WTC11 (cell line): ENCODE measurements at places on chromosomes 12 and 14. TPM values are rescaled to one million over a fixed set of nuclear protein-coding genes. Genes with fewer than 3 reads are reported as not detected.

DNA sequence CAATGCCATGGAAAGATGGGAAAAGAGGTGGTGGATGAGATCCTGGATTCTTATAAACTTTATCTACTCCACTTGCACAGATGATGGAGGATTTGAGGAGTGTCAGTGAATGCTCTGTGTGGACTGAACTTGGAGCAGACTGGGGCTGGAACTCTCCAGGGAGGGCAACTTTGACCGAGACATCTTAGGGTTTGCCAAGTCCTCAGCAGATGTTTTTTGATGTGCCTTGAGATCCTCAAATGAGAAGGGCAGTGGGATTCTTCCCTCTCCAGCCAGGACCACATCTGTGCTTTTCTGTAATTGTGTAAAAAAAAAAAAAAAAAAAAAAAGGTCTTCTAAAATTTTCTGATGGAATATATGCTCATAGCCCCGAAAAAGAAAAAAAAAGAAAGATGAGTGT, 23.0 kb upstream of the MYL2 start:
- peaks cover 61% of the 10 kb centered on the region for H3K36me3 ChIP-seq
- peaks cover 16% of the 10 kb centered on the region for H3K27me3 ChIP-seq
- DNase-seq = no peak
- H3K4me1 ChIP-seq = peaks cover 20% of the 10 kb centered on the region

DNA sequence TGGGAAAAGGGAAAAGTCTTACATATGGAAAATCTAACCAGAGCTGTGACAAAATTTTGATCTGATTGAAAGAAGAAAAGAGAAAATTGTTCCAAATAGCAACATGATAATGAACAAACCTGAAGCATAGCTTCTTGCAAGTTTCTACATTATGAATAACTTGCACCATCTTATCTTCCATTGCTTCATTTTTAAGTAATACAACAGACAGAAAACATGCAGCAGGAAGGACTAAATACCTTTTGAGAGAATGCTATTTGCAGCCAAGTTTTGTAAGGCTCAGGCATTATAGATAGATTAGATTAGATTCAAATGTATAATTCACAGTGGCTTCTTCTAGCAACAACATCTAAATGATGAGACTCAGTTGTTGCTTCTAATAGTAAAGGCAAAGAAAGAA, 441.4 kb downstream of the AEBP2 start:
- H3K27ac ChIP-seq = no peak overlapping the region
- no peaks in the 10 kb centered on the region for H3K27me3 ChIP-seq
- H3K36me3 ChIP-seq = peaks cover 10% of the 10 kb centered on the region
- no peak for DNase-seq
- no peak overlapping the region for H3K4me3 ChIP-seq
- 0 out of 2 replicates have a peak, but pooled peaks cover 5% of the 10 kb centered on the region for H3K4me1 ChIP-seq

- H3K36me3 ChIP-seq = peaks cover 14% of the 10 kb centered on the region
- peaks cover 4% of the 10 kb centered on the region for H3K4me1 ChIP-seq
- no peak overlapping the region for H3K27ac ChIP-seq
- H3K4me3 ChIP-seq = no peak overlapping the region
Observed at GRCh38 chr12:131850856-131851559, 22.8 kb downstream of the MMP17 start.

DNA sequence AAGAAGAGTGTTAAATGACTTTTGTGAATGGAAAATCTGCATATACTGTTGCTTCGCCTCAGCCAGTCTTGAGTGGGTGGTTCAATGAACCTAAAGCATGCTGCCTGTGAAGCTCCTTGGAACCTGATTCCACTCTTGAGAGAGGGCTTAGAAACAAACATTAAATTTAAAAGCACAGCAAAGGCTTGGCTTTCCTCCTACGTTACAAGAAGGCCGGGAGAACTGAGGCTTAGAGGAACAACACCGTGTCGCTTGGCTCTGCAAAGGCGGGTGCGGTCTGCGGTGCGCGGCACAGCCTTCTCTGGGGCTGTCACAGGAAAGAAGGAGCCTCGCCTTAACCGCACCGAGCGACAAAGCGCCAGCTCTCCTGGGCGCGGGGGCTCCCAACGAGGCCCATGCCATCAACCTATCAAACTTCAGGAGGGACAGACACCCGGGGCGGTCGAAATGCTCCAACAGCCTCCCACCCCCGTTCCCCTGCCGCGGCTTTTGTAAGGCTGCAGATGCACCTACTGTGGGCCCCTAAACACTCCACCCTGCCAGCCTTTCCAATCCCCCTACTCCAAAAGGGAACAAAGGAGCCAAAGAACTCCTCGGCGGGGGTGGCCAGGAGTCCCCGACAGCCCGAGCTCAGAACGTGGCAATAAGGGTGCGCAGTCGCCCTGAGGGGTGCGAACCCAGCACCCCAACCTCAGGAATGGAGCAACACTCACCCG, 729 bp downstream of the OSBPL8 start:
- H3K4me1 ChIP-seq = peaks cover 44% of the 10 kb centered on the region
- H3K27me3 ChIP-seq = no peaks in the 10 kb centered on the region
- peak overlapping the region; percentile 91 for H3K4me3 ChIP-seq
- peak overlapping the region; percentile 92 for H3K27ac ChIP-seq

DNA sequence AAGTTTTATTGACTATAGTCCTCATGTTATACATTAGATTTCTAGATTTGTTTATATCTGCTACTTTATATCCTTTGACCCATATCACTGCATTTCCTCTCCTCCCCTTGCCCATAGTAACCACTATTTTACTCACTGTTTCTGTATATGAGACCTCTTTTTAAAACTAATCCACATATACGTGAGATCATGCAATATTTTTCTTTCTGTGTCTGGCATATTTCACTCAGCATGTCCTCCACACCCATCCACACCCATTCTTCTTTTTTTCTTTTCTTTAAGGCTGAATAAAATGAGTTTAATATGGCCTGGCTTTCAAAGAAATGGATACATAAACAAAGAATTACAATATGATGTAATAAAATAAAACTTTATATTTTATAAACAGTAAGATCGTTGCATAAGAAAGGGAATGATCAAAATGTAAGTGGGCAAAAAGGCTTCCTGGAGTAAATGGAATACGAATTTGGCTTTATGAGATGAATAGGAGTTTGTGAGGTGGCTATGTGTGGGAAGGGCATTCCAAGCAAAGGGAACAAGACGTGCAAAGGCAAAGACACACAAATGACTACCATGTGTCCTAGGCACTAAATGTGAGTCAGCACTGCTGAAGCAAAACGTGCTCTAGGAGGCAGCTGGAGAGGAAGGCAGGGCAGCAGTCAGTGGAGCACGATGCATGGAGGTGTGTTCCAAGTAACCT, 53.2 kb upstream of the HIF1A start:
- H3K36me3 ChIP-seq = no peaks in the 10 kb centered on the region
- DNase-seq = no peak
- H3K27ac ChIP-seq = no peak overlapping the region
- H3K4me3 ChIP-seq = no peak overlapping the region

GRCh38 chr12:122855928-122856831, 20.9 kb downstream of the HIP1R start:
- peaks cover 4% of the 10 kb centered on the region; the same call in 1 of the 2 replicates for H3K4me1 ChIP-seq
- H3K36me3 ChIP-seq = no peaks in the 10 kb centered on the region
- no peak overlapping the region for H3K4me3 ChIP-seq
- DNase-seq = no peak
- no peak overlapping the region for H3K27ac ChIP-seq

DNA sequence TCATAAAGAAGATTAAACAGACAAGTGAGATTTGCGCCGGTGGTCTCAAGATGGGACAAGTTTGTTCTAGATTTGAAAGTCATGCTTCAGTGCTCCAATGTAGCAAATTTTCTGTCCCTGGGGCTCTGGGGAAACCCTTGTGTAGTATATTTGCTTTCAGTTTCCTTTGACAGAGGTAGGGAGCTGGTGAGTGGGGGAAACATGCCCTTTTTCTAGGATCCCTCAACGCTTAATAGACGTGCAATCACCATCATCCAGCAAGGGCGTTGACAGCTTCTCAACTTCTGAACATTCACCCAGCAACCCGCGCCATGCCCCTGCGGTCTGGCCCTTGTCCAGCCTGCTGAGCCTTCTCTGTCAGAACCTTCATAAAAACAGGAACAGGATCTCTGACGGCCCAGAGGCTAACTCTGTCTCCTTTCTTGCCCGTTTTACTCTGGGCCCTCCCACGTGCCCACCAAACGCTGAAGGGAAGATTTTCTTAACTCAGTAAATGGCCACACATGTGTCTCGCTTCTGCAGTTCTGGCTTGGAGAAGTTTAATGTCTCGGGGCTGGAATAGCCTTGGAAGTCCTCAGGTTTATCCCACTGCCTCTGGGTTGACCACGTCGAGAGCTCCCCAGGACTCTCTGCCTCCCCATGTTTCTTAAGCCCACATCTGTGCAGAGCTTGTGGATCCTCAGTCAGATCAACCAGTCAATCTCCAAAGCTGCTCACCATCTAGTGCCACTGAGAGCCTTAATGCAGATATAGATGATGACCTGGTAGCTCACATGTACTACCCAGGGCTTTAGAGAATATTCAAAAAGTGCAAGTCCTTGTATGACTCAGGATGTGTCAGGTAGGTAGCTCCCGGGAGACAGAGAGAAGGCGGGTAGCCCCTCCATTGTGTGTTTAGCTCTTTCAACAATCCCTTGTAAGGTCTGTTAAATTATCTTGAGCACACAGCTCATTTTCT, 58.1 kb upstream of the CCND2 start:
- no peaks in the 10 kb centered on the region for H3K36me3 ChIP-seq
- no peak overlapping the region for H3K4me3 ChIP-seq
- no peak overlapping the region for H3K27ac ChIP-seq
- peaks cover 14% of the 10 kb centered on the region for H3K4me1 ChIP-seq
- H3K27me3 ChIP-seq = peaks cover 6% of the 10 kb centered on the region; the same call in 1 of the 2 replicates

DNA sequence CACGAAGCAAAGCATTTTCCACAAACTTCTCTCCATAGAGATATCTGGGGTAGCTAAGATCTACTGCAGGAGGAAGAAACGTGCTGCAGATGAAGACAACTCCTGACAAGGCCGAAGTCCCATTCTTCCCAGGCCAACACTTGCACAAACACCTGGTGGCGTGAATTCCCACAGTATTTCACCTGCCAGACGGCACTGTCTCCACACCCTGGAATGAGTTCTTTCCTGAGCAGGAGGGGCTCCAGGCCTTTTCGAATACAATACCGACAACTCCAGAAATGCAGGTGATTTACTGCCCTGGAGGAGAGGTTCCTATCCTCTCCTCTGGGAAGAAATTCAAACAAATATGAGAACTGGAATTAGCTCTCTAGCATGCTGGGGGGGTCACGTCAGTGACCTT, 179.9 kb downstream of the MON2 start:
- peaks cover 34% of the 10 kb centered on the region for H3K36me3 ChIP-seq
- H3K4me3 ChIP-seq = no peak overlapping the region
- H3K27me3 ChIP-seq = peaks cover 26% of the 10 kb centered on the region

DNA sequence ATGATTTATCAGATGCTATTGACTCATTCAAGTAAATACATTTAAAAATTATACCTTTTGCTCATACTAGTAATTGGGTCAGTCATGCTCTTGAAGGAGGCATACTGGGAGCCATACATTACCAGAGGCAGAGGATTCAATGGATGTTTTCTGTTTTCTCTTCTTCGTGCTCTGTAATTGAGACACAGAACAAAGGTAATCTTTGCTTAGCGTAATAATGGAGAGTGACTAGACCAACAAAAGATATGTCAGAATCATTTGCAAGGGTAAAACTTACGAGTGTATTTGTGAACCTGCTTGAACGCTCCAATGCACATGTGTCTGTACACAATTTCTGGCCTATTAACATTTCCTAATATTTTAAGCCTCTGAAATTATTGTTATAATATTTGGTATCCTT, 296.4 kb downstream of the FOXG1 start:
- no peak for DNase-seq
- no peak overlapping the region for H3K27ac ChIP-seq
- H3K36me3 ChIP-seq = no peaks in the 10 kb centered on the region
- H3K27me3 ChIP-seq = no peaks in the 10 kb centered on the region
- no peak overlapping the region for H3K4me3 ChIP-seq

DNA sequence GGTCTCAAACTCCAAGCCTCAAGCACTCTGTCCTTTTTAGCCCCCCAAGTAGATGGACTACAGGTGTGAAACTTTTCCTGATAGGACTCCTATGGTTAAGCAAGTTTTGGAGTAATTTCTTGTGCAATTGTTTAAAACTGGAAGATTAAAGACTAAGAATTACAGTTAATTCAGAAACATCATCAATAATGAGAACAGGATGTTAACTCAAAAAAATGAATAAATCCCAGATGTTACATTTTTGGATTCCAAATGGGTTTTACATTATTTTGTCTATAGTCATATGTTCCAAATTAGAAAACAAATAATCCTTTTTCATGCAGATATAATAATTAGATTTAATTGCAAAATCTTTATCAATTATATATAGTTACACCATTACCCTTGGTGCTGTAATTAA, 24.4 kb upstream of the KITLG start:
- H3K27ac ChIP-seq = no peak overlapping the region
- H3K36me3 ChIP-seq = peaks cover 24% of the 10 kb centered on the region
- no peaks in the 10 kb centered on the region; the same call in 1 of the 2 replicates for H3K27me3 ChIP-seq
- no peak for DNase-seq

GRCh38 chr14:70052990-70053389, 135.8 kb downstream of the SLC8A3 start:
- H3K27ac ChIP-seq = no peak overlapping the region
- H3K27me3 ChIP-seq = peaks cover 2% of the 10 kb centered on the region; the same call in 1 of the 2 replicates
- peaks cover 8% of the 10 kb centered on the region for H3K4me1 ChIP-seq
- DNase-seq = peak; percentile 57
- H3K4me3 ChIP-seq = no peak overlapping the region

DNA sequence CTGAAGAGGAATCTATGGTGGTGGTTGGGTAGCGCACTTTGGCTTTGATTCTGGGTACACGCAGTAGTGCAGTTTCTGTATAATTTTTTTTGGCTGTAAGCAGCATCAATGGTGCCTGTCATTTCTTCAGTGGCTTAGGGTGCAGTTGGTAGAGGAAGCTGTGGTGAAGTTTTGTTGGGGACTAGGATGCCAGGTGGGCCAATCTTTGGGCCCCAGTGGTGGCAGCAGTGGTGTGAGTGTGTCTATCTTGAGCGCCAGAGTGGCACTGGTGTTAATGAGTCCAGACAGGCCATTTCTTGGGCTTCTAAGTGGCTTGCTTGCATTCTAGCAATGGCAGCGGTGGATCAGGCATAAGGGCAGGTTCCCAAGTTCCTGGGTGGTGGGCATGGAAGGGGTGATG, 33.8 kb upstream of the CCND2 start:
- no peak overlapping the region for H3K27ac ChIP-seq
- H3K36me3 ChIP-seq = peaks cover 12% of the 10 kb centered on the region
- H3K4me3 ChIP-seq = no peak overlapping the region
- peaks cover 12% of the 10 kb centered on the region for H3K4me1 ChIP-seq
- DNase-seq = no peak

- H3K27me3 ChIP-seq = peaks cover 51% of the 10 kb centered on the region
- no peak overlapping the region for H3K27ac ChIP-seq
- no peaks in the 10 kb centered on the region for H3K36me3 ChIP-seq
Observed at GRCh38 chr14:72810201-72810600, 83.7 kb downstream of the DPF3 start.

GRCh38 chr14:57848786-57849185, 17.1 kb downstream of the SLC35F4 start:
- no peaks in the 10 kb centered on the region for H3K36me3 ChIP-seq
- H3K4me3 ChIP-seq = no peak overlapping the region
- no peak for DNase-seq
- H3K27ac ChIP-seq = no peak overlapping the region
- H3K4me1 ChIP-seq = no peaks in the 10 kb centered on the region

The IGFBP6 gene
- total RNA-seq = 6.4 to 11.2 TPM (median 7.4 TPM) in 3 replicates

The GUCY2C gene
- 3.4 to 4.3 TPM (median 3.9 TPM) in 3 replicates for total RNA-seq

The RIPK3 gene
- 0.37 to 1.2 TPM (median 0.83 TPM) in 3 replicates for total RNA-seq

The TSPAN11 gene
- 4.6 to 6.1 TPM (median 5.3 TPM) in 3 replicates for total RNA-seq

The TMEM19 gene
- total RNA-seq = 10.7 to 15.6 TPM (median 11.7 TPM) in 3 replicates

The OR6C2 gene
- total RNA-seq = not detected in 3 replicates

The KRT3 gene
- total RNA-seq = not detected in 3 replicates

The TMEM117 gene
- total RNA-seq = 0.73 to 1.5 TPM (median 1.4 TPM) in 3 replicates

The DPPA3 gene
- total RNA-seq = 3.3 to 6.8 TPM (median 3.9 TPM) in 3 replicates
